NCI-H2029 (cell line): ENCODE measurements at places on chromosomes 4 and X.

- DNase-seq, result no peak
Observed at GRCh38 chrX:2614911-2615310, 76.2 kb upstream of the CD99 start.

DNA sequence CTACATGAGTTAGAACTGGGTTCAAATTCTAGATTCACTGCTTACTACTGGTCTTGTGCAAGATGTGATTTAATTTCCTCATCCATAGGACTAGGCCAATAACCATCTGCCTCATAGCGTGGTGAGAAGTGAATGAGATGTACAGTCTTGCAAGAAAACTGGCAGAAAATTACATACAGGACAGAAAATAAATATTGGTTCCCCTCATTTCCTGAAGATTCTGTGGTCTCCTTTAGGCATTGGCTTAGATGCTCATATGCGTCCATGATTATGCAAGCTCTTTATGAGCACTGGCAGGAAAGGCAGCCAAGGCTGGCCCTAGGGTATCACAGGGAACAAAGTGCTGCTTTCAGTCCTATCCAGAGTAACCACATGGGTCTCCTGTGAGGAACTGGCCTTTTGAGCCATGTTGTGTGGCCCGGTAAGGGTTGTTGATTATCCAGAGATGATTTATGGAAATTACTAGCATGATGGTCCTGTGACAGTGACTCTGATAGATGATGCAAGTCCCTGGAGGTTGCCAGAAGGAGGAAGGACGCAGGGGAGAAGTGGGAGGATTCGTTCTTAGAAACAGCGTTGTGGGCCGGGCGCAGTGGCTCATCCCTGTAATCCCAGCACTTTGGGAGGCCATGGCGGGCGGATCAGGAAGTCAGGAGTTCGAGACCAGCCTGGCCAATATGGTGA lies 9.9 kb upstream of the MOB1B start:
- no peak for DNase-seq

DNA sequence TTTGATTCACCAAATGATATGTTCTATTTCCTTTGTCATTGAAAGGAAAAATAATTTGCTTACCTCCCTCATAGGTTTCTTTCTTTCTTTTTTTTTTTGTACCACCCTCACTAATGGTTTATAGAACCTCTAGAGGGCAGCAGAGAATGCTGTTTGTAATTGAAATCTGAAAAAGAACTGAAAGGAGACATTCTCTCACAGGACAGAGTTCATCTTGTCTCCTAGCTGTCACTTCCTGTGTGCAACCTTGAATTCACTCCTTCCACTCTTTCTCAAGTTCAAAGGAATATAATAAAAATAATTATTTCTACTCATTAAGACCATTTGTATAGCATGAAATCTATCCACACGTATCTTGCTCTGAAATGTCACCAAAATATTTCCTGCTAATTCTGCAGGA lies 51.0 kb downstream of the GUCY1B1 start:
- peak; percentile 43 for DNase-seq

GRCh38 chrX:69107747-69108401 lies 57.4 kb downstream of the PJA1 start:
- no peak for DNase-seq

DNA sequence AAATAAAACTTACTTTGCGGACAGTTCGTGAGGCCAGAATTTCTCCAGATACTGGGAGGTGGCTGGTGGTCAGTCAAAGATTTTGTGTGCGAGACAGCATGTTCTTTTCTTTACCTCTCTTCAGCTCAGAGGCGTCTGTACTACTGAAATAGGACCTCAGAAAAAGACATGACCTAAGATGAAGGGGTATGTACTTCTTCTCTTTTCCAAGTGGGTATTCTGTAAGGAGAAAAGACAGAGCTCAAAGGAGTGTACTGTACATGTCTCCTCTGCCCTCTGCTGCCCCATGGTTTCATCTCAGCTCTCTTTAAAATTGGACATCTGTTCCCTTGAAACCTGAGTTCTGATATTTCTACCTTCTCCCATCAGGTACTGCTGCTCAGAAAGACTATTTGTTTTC lies 38.1 kb downstream of the SEPTIN11 start:
- no peak for DNase-seq

- DNase-seq, result peak; percentile 43
Observed at GRCh38 chr4:74934016-74934831, 1.3 kb downstream of the PARM1 start.

- no peak for DNase-seq
Observed at GRCh38 chr4:173319696-173320095, 14.5 kb downstream of the HMGB2 start.

GRCh38 chrX:148441387-148441786 lies 59.0 kb upstream of the AFF2 start:
- DNase-seq, result no peak

DNA sequence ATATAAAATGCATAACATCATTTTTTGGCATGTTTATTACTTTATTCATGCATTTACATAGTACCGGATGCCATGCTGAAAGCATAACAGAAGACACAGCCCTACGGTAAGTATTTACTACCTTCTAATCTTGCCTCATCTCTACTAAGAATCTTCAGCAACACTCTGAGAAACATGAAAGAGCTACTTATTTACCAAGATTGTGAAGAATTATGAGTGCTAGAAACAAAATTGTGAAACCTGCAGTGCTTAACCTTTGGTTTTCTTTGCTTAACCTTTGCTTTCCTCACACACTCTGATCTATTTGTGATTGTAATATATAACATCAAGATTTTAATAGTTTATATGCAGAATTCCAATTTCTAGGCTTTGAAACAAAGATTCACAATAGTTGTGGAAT lies 7.4 kb downstream of the ANTXR2 start:
- no peak for DNase-seq
